ENCODE measurements at places on chromosomes 12 and 14.
A peak's percentile ranks its signal among the peaks of the same experiment; 100 is the strongest.

DNA sequence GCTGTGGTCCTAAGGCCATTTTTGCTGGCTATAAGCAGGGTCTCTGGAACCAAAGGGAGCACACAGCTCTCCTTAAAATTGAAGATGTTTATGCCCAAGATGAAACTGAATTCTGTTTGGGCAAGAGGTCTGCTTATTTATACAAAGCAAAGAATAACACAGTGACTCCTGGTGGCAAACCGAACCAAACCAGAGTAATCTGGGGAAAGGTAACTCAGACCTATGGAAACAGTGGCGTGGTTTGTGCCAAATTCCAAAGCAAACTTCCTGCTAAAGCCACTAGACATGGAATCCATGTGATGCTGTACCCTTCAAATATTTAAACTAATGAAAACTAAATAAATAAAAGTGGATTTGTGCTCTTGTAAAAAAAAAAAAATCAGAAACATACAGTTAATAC, 29.6 kb upstream of the BICDL1 start:
- DNase-seq, result peak; percentile 29

DNA sequence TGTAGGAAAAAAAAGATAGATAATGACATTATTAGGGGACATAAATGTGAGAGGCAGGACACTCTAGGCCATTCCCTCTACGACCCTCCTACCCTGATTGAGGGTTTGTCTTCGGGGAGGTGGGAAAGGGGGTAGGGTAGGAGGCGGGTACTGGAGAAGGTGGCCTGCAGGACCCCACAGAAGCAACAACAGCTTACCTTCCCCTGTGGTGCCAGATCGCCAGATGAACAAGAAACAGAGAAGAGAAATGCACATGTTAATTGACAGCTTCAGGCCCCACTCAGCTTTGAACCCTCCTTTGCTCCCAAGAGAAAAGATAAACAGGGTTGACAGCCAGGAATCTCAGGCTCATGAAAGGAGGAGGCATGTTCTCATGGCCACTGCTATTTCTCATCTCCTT, 4.8 kb downstream of the PHB2 start:
- DNase-seq, result no peak

- DNase-seq, result no peak
Observed at GRCh38 chr12:1974812-1975211, 29.4 kb downstream of the DCP1B start.

GRCh38 chr12:48525332-48525731, at the start of gene OR8S1:
OR8S1 (plus strand) TSS chr12:48525632; CDS start chr12:48525632, 0 bp downstream.
- DNase-seq, result no peak

GRCh38 chr12:89960607-89961394, 252.2 kb upstream of the ATP2B1 start:
- DNase-seq, result no peak

DNA sequence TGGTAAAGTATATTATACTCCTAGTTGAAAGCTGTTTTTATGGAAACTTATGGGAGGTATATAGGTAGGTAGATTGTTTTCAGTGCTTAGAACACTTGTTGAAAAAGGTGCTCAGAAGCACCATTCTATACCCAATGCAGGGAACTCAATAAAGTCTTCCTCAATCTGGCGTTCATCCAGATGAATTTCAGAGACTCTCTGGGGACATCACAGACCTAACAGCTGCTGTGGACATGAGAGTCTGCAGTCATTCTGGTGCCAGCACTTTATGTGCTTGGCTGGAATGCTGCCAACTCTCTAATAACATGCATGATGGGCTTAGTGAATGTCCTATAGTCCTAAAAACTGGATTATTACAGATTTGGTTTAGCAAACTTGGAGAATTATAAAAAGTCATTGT, 115.9 kb downstream of the NTN4 start:
- no peak for DNase-seq

Measured in prostate gland (tissue), 2 donors.